ENCODE measurements at places on chromosomes 3 and 15.

DNA sequence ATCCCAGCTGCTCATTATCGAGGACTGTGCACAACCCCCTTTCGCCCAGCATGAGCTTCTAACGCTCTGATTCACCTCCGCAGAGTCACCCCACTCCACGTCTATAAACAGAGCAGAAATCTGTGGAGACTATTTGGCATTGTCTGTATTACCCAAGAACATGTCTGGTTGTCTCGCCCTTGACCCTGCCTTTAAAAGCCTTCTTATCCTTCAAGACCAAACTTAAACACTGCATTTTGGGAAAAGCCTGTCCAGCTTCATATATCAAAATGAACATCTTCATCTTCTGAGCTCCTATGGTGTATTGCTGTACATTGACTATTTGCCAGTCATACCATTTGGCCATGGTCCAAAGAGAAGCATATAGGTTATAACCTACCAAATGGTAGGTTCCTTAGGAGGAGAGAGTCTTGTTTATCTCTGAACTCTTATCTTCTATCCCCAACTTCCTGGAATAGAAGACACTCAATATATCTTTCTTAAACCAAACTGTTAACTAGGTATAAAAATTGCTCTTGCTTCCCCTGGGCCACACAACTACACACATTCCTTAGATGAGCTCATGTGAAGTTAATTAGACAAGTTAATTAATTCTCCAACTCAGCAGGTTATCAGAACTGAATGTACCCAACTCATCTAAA lies 90.1 kb downstream of the FBN1 start:
- peak; percentile 93 for DNase-seq

DNA sequence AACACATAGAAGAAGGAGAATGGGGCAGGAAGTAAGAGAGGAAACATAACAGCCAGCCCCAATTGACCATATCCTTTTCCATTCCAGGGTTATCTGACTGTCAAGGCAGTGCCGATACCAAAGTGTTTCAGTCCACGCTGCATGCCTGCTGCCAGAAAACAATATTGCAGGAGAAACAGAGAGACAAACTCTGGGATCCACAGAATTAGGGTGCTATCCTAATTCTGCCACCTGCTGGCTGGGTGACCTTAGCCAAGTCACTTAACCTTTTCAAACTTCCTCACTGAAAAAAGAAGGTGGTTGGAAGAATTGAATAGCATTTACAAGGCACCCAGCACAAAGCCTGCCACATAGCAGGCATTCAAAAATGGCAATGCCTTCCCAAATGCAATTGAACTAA lies 32.0 kb downstream of the GLB1 start:
- no peak for DNase-seq

DNA sequence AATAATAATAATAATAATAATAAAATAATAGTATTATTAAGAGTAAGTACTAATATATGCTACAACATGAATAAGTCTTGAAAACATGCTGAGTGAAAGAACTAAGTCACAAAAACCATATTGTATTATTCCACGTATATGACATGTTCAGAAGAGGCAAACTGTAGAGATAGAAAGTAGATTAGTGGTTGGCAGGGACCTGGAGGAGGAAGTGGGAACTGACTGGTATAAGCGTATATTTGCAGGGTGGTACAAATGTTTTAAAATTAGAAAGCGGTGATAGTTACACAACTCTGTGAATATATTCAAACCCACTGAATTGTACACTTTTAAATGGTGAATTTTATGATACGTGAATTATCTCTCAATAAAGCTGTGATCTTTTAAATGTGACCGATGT lies 32.8 kb downstream of the LRRK1 start:
- no peak for DNase-seq

DNA sequence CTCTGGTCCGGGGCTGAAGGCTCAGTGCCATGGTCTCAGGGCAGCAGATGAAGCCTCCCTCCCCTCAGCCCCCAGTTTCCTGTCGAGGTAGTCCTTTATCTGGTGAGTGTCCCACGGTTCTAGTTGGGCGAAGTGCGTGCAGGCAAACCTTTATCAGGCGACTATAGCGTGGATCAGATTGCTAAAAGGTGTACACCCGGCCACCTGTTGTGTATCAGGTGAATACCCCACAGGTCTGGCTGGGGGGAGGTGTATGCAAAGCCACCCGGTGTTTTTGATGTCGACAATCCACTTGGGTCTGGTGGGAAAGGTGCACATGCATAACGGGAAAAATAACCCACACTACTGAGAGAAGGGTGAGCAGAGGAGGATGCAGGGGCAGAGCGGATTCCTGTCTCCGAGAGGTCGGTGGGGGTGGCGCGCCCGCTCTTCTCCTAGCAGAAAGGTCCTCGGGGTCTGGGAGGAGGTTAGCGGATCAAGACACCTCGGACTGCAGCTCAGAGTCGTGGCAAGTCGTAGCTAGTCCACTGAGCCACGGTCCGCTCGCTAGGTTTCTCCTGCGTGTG lies 507 bp downstream of the SLC12A6 start:
- DNase-seq = no peak

DNA sequence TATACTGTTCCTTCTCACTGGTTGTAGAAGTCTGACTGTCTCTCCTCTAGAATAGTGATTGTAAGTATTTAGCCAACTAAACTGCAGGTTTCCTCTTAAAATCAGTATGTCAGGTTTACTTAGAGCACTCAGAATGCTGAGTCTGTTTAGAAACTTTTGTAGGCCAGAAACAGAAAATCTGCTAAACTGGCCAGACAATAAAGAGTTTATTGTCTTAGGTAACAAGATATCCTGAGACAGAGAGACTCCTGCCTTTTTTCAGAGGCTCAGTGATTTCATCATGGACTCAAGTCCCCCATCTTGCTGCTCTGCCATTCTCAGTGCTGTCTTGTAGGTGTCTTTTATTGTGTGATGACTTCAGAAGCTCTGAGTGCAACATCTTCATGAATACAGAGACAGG lies 279.0 kb downstream of the MFSD1 start:
- DNase-seq = no peak

DNA sequence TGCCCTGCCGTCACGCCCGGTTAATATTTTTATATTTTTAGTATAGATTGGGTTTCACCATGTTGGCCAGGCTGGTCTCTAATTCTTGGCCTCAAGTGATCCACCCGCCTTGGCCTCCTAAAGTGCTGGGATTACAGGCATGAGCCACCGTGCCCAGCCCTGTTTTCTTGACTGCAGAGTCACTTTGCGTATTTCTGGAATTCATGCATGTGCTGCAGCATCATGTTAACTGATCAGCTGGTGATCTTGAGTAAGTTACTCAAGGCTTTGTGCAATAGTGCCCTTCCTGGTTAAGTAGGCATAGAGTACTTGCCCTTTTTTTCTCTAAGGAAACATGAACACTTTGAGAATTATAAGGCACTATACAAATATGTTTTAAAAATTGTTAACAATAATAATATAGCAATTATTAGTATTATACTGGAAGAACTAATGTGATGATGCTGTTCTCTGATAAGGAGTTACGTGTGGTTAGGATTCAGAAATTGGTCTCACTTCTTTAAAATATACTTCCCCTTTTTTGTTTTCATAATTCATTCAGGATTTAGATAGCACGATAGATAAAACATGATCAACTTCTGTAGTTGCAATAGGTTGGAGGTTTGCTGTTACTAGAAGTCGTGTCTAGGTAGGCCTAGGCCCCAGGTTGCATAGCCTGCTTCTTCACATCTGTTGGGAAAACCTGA lies 33.6 kb downstream of the GPR171 start:
- DNase-seq = no peak

GRCh38 chr3:23275814-23276213 lies 72.7 kb downstream of the UBE2E2 start:
- no peak for DNase-seq

DNA sequence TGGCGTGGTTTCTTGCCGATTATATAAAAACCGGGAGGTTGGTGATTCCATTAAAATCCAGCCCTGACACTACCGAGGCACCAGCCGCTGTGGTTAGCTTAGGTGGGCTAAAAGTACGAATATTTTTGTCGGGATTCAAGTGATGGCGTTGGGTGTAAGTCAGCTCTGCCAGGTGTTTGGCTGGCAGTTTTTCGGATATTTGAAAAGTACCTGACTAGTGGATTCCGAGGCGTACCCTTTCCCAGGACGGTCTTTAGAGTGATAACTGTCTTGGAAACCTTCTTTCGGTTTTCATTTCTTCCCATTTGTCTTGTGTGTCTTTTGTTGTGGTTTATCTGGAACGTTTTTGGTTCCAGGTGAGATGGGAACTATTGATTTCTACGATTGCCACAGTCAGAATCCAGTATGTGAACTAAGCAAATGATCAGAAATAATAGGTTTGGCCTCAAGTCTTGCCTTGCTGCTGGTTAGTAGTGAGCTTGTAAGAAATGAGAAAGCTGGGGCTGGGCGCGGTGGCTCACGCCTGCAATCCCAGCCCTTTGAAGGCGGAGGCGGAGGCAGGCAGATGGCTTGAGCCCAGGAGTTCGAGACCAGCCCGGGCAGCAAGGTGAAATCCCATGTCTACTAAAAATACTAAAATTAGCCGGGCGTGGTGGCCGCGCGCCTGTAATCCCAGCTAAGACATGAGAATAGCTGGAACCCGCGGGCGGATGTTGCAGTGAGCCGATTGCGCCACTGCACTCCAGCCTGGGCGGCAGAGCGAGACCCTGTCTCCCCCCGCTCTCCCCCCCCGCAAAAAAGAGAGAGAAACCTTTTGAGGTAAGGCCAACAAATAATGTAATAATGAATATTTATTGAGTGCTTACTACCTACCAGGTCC lies 1.4 kb downstream of the FYTTD1 start:
- peak; percentile 17 for DNase-seq

GRCh38 chr3:159074756-159075701 lies 273.2 kb downstream of the MFSD1 start:
- no peak for DNase-seq

DNA sequence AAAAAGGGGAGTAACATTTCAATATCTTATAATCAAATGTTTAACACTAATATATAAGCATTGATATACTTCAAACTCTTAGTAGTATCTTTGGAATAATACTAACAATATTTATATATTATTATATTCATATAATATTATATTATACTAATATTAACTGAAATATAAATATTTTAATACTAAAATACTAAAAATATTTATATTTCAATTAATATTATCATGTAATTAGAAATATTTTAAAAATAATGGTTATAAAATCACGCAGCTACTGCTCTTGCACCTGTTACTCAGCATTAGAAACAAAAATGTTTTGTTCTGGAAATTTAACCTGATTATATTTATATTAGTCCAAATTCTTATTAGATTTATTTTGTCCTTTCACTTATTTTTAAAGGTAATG lies 12.6 kb upstream of the ATP8B4 start:
- no peak for DNase-seq

DNA sequence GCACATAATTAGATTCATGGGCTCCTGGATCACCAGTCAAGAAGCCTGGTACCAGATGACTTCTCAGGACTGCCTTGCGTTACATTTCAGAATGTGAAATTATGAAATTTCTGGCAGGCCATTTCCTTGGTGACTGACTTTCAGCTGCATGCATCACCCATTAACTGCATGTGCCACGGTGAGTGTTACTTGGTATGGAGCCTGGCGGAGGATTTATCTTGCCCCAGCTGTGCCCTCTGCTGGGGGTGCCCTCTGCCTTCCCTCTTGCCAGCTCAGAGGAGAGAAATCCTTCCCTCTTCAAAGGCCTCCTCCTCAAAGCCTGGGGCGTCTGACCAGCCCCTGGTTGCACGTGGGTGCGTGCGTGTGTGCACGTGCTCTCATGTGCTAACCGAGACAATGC lies 57.7 kb upstream of the CTSH start:
- peak; percentile 4 for DNase-seq

DNA sequence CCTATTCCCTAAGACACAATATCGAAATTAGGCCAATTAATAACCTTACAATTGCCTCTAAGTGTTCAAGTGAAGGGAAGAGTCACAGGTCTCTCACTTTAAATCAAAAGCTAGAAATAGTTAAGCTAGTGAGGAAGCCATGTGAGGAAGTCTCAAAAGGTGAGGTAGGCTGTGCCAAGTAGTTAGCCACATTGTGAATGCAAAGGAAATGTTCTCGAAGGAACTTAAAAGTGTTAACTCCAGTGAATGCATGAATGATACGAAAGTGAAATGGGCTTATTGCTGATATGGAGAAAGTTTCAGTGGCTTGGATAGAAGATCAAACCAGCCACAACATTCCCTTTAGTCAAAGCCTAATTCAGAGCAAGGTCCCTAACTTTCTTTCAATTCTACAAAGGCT lies 59.1 kb downstream of the KLF13 start:
- DNase-seq = no peak

GRCh38 chr3:61979638-61980037 lies 393.7 kb downstream of the FEZF2 start:
- peak; percentile 67 for DNase-seq
